Activated CD4-positive, alpha-beta T cell treated with anti-CD3 and anti-CD28 coated beads, Interleukin-2, amount 50 U/mL, for 24 hours (primary cell): ENCODE measurements at places on chromosomes 6 and 20.

DNA sequence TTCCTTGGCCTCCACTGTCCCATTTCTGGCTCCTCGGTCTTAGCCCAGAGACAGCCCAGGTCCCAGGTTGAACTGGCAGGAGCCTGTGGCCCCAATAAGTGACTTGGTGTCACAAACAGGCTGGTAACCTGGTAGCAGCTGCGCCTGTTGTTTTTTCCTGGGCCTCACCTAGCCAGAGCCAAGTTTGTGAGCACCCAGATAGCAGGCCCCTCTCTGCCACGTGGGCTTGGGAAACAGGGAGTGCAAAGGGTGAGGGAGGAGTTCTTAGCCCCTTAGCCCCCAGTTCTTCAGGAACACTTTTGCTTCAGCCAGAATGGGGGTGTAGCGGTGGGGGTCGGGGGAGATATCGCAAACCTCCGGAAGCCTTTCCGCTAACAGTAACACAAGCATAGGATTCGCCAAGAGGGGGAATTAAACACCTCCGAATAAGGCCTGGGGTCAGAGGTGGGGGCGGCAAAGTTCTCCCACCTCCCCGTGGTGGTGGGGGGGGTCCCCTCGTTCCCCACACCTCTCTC lies 760 bp downstream of the C6orf132 start:
- DNase-seq: no peak

GRCh38 chr6:25414168-25414567 lies 135.0 kb downstream of the CARMIL1 start:
- DNase-seq: no peak

- DNase-seq: no peak
Measured at GRCh38 chr6:116265041-116265829, 11.4 kb upstream of the TSPYL4 start.

- DNase-seq: no peak
Measured at GRCh38 chr6:117463762-117464665, 18.5 kb upstream of the DCBLD1 start.

- DNase-seq: no peak
Measured at GRCh38 chr6:95325916-95326315, 251.4 kb upstream of the MANEA start.

DNA sequence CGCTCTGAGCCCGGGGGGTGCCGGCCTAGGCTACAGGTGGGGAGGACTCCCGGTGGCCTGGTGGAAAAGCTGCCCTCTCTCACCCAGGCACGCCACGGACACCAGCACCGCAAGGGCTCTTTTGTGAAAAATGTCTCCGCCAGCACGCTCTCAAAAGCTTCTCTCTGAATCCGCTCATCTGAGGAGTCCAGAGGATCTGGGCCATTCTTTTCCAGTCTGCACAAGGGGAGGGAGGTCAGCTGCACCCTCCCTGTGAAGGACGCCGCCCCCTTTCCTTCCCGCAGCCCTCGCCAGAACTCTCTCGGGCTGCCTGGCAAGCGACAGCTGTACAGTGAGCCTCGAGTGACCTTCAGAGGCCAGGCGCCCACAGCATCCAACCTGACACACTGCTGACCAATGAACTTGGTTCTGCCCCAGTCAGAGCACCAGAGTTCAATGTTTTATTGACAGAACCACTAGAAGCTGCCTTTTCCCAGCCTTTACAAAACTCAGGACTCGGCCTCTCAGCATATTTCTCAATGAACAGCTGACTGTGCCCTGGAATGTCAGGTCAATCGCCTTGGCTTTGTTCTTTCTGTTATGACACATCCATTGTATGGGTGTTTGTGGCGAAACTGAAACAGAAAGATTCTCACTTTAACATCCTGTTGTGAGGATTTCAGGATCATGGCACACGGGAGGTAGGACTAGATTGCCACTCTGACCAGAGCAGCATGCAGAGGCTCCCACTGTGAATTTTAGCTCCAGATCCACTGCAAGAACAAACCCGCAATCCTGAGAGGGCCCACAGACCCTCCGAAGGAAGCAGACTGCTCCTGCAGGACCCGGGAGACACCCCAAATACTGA lies 26.7 kb downstream of the SERPINB9 start:
- no peak for DNase-seq

GRCh38 chr6:113301651-113302050 lies 555.5 kb upstream of the MARCKS start:
- no peak for DNase-seq

DNA sequence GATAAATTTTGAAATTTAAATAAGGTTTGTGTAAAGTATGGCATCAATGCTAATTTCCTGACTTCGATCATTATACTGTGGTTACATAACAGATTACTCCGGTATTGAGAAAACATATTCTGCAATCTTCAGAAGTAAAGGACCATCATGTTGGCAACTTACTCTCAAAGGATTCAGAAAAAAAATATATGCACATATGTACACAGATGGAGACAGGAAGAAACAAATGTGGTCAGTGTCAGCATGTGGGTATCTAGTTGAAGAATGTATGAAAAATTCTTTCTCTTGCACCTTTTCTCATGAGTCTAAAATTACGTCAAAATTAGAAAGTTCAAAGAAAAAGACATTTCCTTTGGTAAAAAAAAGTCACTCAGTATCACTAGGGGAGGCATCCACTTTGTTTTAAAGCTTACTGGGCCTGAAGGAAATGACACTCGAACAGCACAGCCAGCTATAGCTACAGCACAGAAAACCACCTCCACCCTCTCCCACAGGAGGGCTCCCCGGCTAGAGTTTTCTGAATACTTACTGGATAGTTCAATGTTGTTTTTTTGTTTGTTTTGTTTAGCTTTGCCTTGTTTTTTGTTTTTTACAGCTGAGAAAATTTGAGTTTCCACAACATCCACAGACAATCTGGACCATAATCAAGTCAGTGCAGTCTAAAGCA lies 317.2 kb upstream of the AGPAT4 start:
- no peak for DNase-seq

DNA sequence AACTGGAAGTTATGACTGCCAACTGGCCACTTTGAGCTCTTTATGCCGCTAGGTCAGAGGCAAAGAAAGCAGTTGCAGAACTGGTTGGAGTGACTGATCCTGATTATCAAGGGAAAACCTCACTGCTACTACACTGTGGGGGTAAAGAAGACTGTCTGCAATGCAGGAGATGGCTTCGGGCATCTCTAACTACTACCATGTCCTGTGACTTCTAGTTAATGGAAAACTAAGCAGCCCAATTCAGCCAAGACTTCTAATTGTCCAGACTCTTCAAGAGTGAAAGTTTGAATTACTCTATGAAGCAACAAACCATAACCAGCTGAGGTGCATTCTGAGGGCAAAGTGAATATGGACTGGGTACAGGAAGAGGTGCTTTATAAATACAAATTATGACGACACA lies 773.6 kb upstream of the SLC35B3 start:
- no peak for DNase-seq

GRCh38 chr6:81901551-81901966 lies 149.1 kb upstream of the TENT5A start:
- no peak for DNase-seq

GRCh38 chr6:160327981-160328380 lies 20.2 kb upstream of the SLC22A3 start:
- DNase-seq: no peak

- DNase-seq: peak; percentile 51
Measured at GRCh38 chr20:63863798-63864544, 1.1 kb upstream of the TPD52L2 start.

DNA sequence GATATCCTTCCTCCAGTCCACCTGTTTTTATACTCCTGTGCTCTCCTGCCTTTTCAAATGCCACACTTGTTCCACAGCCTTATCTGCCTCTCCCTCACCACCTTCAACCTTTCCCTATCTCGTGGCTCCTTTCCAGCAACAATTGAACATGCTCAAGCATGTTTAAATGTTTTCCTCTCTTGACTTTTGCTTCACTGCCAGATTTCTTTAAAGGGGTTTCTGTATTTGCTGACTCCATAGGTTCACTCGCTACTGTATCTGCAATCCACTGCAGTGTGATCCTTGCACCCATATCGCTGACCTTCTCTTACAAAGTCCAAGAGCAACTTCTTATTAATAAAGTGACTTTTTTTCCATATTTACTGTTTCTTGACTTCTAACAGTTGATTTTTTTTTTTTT lies 11.2 kb upstream of the GMNN start:
- no peak for DNase-seq
